ENCODE measurements at places on chromosomes 2 and 18.

GRCh38 chr18:78913395-78913794 lies 66.2 kb upstream of the SALL3 start:
- DNase-seq = no peak

- no peak for DNase-seq
Observed at GRCh38 chr2:236014408-236015131, 153.6 kb downstream of the GBX2 start.

- DNase-seq = no peak
Observed at GRCh38 chr2:137715731-137716191, 248.5 kb upstream of the HNMT start.

- DNase-seq = no peak
Observed at GRCh38 chr2:100365434-100365833, 43.1 kb upstream of the LONRF2 start.

DNA sequence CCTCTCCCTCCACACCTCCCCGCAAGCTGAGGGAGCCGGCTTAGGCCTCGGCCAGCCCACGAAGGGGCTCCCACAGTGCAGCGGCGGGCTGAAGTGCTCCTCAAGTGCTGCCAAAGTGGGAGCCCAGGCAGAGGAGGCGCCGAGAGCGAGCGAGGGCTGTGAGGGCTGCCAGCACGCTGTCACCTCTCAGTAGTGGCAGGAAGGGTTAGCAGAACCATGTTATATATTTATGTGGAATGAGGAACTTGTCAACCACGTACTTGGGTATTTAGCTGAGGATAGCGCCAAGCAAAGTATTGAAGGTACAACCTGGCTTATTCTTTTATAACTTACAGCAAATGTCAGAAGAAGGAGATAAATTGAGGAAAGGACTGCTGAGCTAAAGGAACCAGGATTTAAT lies 144.1 kb upstream of the MGAT5 start:
- no peak for DNase-seq

DNA sequence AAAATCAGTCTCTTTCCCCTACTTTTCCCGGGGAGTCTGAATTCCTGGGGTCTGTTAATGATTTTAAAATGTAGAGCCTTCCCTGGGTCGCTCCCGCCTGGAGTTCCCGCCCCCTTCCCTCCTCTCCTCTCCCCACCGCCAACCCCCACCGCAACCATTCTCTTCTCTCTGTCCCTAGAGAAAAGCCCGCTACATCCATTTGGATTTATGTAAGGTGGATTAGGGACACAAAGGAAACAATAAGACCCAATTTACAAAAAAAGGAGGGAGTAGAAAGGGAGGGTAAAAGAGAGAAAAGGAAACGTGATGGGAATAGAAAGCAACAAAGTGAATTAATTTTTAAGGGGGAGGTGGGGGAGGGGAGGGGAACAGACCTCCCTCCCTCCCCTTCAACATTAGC lies 2.2 kb downstream of the EPHA4 start:
- DNase-seq = no peak

- no peak for DNase-seq
Observed at GRCh38 chr2:24508878-24509277, 17.8 kb downstream of the NCOA1 start.

DNA sequence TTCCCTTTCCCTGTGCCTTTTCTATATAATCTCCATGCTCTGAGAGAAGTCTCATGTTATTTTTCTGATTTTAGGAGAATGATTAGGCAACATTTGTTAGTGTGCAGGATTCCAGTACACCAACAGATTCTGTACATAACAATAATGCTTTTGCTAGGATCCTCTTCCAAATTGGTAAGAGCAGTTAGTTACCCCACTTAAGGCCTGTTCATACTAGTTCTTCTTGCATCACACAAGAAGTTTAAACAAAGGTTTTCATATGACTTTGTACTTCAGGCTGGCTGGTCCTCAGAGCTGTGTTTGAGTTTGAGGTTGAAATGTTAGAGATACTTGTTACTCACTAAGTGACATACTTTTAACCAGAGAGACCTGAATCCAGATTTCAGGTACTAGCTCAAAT lies 686.9 kb upstream of the NRXN1 start:
- no peak for DNase-seq

GRCh38 chr2:44542520-44542919 lies 180.8 kb downstream of the CAMKMT start:
- DNase-seq = no peak

DNA sequence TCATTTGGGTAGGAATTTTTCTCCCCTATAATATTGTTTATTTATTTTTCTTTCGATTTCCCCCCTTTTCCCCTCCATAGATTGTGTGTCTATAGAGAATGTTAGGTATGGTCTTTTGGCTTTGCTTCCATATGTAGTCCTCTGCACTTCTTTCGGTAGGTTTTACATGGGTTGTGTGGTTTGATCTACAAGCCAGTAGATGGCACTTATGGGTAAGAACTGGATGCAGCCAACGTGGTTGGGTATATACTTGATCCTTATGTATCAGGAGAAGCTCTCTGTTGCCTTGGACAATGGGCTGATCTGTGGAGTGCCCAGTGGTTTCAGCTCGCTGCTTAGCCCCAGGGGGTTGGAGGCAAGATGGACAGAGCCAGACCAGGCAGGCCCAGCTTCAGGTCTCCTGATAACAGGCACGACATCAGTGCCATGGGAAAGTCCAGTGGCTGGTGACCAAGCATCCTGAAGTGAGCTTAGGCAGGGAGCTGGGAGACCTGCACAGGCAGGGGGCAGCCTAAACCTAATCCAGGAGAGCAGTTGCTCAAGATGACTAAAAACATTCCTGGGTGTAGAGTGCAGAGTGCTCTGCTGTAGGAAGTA lies 488.3 kb downstream of the CCDC85A start:
- no peak for DNase-seq

DNA sequence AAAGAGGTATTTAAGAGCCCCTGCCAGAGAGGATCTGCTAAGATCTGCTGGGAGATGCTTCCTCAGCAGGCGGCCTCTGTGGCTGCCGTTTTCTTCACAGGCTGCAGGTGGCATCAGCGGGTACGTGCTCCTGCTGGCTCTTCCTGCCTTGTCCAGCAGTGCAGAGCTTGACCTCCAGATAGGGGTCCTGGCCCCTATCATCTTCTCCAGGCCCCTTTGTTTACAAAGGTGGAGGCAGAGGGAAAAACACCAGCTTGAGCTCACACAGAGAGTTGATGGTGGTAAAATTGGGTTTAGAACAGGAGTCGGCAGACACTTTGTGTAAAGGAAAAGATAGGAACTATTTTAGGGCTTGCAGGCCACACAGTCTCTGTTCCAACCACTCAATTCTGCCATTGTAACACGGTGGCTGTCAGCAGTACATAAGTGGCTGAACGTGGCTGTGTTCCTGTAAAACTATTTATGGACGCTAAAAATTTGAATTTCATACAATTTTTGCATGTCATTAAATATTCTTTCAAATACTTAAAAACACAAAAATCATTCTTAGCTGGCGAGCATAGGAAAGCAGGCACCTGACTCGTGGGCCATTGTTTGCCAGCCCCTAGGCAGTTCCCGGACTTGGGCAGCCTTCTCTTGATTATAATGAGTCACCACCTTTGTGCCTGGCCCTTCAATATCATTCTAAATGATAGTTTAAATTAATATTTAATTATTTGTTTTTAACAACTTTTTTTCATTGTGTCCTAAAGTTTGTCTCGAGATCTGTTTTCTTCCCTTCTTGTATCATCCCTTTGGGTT lies 98.2 kb upstream of the B3GNT7 start:
- no peak for DNase-seq

GRCh38 chr18:2218101-2218500 lies 353.2 kb downstream of the METTL4 start:
- no peak for DNase-seq

- DNase-seq = no peak
Observed at GRCh38 chr2:232777276-232777675, 911 bp upstream of the KCNJ13 start.

- DNase-seq = no peak
Observed at GRCh38 chr2:144281476-144281875, 238.4 kb downstream of the ZEB2 start.

DNA sequence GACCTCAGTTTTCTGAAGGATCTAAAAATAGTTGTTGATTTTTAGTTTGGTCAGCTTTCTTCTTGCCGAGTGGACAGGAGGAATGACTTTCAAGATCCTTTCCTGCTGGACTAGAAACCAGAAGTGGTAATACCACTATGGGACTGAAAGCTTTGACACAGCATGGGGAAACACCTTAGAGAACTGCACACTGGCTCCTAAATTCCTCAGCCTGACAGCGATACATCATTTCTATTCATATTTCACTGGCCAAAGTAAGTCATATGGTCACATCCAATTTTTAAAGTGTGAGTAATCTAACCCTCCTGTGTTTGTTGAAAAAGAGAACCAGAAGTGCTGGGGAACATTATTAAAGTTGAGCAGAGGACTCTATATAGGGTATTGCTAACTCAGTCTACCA lies 244.7 kb upstream of the MMADHC start:
- no peak for DNase-seq

GRCh38 chr2:150866431-150866830 lies 379.0 kb upstream of the RND3 start:
- no peak for DNase-seq

- no peak for DNase-seq
Observed at GRCh38 chr18:2979129-2979528, 33.8 kb downstream of the LPIN2 start.

DNA sequence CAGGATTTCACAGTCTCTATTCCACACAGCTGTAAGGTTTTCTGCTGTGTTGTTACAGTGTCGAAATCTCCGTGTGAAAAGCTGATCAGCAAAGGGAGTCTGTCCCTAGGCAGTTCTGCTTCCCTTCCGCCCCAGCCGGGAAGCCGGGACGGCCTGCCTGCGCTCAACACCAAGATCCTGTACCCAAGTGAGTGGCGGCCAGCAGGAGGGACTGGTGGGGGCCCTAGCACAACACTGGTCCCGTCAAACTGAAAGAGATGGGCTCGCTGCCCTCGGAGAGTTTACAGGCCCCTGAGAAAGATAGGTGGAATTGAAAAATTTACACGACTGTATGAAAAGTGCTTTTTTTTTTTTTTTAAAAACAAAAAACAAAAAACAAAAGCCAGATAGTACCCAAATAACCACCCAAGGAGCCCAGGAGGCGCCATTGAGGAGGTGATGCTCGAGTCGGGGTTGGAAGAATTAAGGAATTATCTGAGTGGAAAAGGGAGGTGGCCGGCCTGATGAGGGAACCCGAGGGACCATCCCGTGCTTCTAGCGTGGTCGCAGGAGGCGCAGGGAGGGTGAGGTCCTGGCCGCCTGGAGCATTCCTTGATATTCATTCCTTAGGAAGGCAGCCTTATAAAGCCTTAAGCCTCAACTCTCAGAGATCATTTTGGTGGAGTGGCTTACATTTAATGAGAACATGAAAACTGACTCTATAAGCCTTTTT lies 96.7 kb downstream of the DGKD start:
- DNase-seq = no peak

DNA sequence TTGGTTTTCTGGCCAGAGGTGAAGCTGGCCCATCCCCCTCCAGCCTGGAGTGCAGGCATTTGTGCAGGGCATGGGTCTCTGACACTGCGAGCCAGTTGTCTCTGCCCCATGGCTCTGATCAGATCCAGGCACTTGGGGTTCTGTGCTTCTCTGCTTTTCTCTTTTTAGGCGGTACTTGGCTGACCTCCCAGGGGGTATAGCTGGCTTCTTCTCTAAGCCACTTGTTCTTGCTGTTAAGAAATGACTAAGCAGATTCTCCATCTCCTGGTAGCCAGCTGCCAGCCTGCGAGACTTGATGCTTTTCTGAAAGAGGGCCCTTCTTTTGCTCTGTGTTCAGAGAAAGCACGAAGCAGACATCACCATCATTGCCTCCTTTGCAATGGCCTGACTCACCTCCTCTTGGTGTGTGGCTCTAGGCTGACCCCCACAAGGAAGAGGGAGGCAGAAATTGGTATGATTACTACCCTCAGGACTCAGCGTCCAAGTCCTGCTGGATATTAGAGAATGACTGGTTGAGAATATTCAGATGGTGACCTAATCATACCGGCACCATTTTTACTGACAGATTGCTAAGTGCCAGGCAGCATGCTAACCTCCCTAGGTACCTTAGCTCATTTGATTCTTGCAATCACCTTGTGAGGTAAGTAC lies 32.7 kb downstream of the TNP1 start:
- DNase-seq = no peak

DNA sequence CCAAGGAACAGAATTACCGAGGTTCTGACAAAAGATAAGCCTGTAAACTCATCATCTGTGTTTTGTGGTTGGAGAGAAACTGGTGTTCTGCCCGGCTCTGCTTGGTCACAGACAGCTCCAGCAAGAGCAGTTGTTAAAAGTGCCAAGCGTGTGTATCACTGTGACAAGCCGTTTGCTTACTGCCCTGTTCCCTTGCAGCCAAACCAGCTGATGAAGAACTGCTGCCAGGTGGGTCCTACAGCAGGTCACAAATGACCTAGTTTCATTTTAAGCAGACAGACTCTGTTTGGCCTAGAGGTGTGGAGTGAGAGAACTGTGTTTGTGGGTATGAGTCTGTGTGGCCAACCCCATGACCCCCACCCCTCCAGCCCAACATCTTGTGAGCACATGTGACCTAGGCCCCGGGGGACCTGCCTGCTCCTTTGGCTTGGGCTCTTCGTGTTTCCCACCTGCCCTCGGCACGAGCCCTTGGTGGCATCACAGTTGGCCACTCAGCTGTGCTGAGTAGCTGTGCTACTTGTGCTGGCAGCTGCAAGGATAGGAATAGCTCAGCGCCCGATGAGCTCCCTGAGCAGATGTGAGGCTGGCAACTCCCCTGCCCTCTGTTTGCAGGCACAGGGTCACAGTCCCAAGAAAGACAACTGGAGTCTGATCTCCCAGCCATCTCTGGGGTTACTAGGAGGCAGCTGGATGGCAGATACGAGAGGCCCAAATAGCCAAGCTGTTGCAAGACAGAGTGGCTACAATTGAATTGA lies 9.7 kb downstream of the OXER1 start:
- no peak for DNase-seq

- DNase-seq = no peak
Observed at GRCh38 chr2:183530333-183530901, 406.2 kb downstream of the NUP35 start.

DNA sequence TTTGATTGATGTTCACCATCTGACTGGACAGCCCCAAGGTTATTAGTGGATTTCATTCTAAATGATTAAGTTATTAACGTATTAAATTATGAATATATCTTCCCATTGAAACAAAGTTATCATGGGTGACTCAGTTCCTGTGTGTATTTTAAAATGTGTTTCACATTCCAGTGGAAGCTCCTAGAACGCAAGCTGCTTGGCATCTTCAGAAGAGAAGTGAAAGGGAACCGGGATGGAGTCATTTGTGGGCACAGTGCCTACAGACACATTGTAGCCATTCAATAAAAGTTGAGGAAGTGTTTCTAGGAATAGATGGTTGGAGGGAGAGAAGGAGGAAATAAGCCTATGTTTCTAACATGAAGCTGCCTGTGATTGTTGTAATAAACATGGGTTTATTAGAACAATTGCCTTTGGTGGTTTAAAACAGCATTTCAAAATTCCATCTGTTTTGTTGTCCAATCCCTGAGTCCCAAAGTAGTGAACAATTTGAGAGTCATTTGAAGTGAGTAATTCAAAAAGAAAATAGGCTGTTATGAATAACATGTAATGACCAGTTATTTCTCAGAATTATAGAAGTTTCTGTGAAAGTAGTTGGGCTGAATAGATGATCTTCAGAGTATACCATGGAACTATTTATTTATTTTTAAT lies 143.5 kb downstream of the PKP4 start:
- no peak for DNase-seq

- DNase-seq = no peak
Observed at GRCh38 chr2:54545702-54546450, 89.7 kb downstream of the SPTBN1 start.
